Stimulated activated CD4-positive, alpha-beta T cell treated with anti-CD3 and anti-CD28 coated beads, Interleukin-1b, Interleukin-23, amount 100 ng/mL, for 1 hour (primary cell): ENCODE measurements at places on chromosomes 3 and 15.

GRCh38 chr15:60469893-60470641 is 8.9 kb downstream of the ICE2 start:
- DNase-seq, result no peak

GRCh38 chr15:80695911-80696661 is 976 bp downstream of the ABHD17C start:
- no peak for DNase-seq

GRCh38 chr3:186821429-186822387 is 15.4 kb upstream of the RFC4 start:
- no peak for DNase-seq

GRCh38 chr3:50166620-50167019 is 11.5 kb downstream of the SEMA3F start:
- no peak for DNase-seq

DNA sequence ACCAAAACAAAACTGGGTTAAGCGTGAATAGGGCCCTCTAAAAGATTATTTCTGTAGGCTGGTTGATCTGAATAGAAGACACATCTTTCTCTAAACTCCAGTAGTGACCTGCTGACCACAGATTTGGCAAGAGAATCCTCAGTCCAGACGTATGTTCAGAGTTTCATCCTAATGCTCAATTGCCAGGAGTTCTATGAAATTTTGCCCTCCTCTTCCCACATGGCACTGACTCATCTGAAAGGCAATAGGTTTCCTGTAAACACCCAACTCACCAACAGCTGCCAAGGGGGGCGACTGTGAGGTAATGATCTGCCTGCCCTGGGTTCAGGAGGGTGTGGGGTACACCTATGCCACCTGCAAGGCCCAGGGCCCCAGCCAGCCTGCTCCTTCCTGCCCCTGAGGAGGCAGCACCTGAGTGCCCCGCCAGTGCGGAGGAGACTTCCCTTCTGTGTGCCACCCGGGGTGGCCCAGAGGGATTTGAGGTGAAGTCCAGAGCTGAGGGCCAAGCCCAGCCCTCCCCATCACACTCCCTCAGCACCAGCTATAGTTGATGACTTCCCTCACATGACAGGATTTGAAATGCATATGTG is 8.4 kb upstream of the PLA2G4D start:
- no peak for DNase-seq

- DNase-seq, result no peak
Observed at GRCh38 chr15:29695489-29696167, 126.6 kb downstream of the TJP1 start.

DNA sequence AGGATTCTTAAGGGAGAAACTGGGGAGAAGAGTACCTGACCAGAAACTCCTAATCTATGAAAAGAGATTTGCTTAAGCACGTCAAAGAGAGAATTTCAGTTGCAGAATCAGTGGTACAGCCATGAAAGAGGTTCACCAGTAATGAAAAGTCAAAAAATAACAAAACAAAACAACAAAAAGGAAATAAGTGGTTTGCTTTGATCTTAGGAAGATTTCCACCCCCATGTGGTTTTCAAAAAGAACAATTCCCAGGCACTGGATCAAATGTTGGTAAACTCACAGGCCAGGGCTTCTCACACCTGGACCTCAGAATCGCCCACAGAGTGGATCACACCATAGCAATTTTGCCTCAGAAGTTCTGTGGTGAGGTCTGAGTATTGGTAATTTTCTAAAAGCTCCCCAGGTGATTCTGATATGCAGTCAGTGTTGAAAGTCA is 67.5 kb downstream of the TMEM39A start:
- DNase-seq, result no peak

DNA sequence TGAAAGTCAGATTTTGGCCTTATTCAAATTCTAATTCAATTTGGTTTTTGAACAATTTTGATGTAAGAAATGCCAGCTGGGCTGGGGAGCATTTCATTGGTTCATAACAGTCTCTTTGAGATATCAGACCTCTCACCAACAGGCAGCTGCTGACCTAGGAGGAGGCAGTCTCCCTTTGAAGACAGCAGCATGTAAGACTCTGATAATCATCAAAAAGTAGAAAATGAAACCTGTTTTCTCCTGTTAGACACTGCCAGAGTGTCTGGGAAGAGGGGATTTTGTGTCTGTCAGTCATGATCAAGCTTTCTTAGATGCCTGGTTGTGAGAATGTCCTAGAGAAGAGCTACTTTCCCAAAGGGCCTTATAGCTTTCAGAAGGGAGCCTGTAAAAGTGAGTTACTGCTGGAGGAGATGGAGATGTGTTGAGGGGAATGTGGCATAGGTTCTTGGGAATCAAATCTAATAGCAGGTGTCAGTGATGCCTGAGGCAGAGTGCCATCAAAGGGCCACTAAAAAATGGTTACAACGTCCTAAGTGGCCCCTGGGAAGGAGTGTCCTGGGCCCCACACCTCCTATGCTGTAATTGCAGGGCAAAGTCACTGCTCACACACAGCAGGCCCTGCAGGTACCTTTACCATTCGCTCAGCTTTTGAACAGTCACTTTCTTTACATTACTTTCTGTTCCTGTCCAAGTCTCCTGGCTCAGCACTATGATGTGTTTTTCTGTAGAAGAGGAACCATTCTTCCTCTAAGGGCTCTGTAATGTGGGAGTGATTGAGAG is 43.1 kb downstream of the FSTL1 start:
- no peak for DNase-seq

DNA sequence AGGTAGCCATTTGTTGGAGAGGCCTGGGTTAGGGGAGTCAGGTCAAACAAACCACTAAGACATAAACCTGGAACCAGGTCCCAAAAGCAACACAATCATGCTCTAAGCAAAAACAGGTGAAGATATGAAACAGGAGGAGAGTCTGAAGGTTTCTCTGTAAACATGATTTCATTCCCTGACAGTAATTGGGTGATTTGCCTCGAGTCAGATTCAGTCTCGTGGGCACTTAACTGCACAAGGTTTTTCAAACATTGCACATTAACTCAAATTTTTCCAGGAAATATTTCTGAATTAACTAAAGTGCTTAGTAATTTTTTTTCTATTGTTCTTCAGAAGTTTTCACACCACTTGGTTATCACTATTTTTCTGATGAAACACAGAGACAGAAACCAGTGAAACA is 27.8 kb downstream of the RORA start:
- DNase-seq, result no peak

- no peak for DNase-seq
Observed at GRCh38 chr15:90214553-90215196, 13.5 kb downstream of the SEMA4B start.

DNA sequence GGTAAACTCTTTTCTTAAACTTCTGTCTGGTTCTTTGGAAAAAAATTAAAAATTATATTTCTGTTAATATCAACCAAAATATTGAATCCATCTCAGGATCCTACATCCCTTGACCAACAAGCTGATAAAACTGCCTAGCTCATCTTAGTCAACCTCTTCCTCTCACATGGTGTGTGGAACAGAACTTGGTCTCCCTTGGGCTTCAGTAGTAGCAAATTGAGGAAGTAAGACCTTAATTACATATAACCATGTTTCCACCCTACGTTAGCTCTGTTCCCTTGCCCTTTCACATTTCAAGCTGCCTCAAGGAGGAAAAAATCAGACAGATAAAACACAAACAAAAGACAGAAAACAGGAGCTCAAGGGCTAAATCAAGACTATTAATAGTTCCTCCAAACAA is 116.4 kb downstream of the GREM1 start:
- DNase-seq, result no peak

GRCh38 chr3:10272977-10273376 is 19.8 kb downstream of the GHRL start:
- DNase-seq, result no peak

DNA sequence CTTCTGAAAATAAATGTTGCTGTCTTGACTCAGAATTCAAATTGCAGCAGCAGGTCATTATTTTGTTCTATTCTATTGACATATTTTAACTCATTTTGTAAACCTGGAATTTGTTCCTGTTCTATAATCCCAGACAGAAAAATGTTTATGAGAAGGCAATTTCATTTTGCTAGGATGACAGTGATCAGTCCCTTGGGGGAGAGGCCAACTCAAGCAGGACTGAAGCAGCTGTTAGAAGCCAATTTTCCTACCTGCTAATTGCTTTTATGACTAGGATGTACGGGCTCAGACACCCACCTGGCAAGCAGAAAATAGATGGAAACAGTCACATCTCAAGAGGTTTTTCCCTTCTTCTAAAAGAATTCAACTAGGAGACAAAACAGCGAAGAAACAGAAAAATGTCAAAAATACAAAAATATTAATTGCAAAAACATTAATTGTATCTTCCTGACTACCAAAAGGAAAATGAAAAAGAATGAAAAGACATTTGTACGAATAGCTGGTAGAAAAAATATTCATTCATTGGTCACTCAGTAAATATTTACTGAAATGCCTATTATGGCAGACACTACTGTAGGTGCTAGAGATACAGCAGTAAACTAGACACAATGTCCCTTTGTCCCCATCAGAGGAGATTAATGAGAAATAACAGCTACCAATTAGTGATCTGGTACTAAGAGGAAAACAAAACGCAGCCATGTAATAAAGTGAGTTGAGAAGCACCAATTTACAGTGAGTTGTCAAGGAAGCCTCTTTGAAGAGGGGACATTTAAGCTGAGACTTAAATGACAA is 73.5 kb downstream of the PEAK1 start:
- no peak for DNase-seq

- DNase-seq, result no peak
Observed at GRCh38 chr3:2937055-2937454, 173.1 kb downstream of the IL5RA start.

- no peak for DNase-seq
Observed at GRCh38 chr3:65126527-65127410, 439.0 kb upstream of the ADAMTS9 start.

DNA sequence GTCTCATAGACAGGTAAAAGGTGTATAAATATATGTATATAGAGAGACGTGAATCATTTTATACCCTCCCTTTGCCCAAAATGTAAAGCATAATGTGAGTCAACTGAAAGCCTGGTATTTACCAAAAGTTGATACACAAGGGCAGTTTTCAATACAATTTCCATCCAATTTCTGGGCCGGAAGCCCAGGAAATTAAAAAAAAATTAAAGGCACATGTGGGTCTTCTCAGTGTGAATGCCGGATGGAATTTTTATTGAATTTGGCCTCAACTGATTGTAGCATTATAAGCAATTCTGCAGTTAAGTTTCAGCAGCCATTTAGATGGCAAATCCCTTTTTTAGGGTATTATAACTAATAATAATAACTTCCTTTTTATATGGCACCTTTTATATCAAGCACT is 3.3 kb upstream of the CNTN3 start:
- no peak for DNase-seq

GRCh38 chr3:150733936-150734794 is 28.8 kb downstream of the SIAH2 start:
- DNase-seq, result no peak

- DNase-seq, result no peak
Observed at GRCh38 chr3:141104151-141104821, 53.1 kb downstream of the SPSB4 start.

DNA sequence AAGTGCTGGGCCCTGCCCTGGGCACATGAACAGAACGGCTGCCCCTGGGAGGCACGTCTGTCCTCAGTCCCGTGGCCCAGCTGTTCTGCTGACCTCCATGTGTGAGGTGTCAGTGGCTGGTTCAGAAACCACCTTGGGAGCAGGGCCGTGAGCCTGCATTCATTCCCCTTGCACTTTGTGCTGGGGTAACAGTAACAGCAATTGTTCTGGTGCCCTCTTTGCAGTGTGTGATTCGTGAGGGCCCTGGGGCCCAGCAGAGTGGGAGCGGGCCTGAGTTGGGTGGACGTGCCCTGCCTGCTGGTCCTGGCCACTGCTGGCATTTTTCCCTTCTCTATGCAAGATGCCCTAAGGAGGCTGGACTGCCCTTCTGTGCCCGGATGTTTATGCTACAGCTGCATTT is 50.4 kb upstream of the MYZAP start:
- no peak for DNase-seq

DNA sequence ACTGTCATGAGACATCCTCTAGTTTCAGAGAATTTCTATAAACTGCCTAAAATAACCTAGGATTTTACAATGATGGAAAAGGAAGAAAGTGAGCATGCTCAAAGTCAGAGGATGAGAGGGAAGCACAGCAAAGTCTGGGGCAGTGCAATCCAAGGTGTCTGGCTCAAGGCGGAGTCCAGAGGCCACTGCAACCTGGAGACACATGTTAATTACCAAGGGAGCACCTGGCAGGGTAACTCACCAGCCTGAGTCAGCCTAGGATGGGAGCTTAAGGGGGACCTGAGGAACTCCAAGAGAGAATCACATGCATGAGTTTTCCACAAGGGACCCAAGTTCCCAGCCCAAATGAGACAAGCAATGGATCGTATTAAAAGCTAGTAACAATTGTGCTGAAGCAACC is 49.8 kb downstream of the PLD1 start:
- DNase-seq, result no peak

DNA sequence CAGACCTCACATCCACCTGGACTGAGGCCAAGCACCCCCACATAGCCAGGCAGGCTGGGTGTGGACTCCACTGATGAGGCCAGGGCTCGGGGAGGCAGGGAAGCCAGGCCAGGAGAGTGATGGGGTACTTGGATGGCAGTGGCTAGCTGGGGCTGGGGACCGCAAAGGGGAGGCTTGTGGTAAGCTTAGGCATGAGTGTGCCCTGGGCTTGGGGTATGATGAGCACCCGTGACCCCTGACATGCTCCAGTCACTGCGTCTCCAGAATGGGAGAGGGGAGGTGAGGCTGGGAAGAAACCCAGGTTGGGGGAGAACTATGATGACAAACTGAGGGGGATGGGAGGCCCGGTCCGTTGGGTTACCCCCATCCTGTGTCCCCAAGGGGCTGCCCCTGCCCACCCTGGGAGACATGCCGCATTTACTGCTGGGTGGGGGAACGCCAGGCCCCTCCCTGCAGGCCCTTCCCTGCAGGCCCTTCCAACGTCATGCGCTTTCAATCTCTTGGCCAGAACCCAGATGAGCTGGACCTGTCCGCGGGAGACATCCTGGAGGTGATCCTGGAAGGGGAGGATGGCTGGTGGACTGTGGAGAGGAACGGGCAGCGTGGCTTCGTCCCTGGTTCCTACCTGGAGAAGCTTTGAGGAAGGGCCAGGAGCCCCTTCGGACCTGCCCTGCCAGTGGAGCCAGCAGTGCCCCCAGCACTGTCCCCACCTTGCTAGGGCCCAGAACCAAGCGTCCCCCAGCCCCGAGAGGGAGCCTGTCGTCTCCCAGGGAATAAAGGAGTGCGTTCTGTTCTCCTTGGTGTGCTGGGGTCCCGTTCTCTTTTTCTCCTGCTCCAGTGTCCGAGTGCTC is 34.1 kb downstream of the TSPAN3 start:
- DNase-seq, result no peak

GRCh38 chr3:187616307-187616972 is 53.8 kb downstream of the SST start:
- peak; percentile 24 for DNase-seq
